ENCODE measurements at places on chromosomes 12 and 14.

- no peak for DNase-seq
Measured at GRCh38 chr12:116385486-116386217, 108.2 kb upstream of the MED13L start.

DNA sequence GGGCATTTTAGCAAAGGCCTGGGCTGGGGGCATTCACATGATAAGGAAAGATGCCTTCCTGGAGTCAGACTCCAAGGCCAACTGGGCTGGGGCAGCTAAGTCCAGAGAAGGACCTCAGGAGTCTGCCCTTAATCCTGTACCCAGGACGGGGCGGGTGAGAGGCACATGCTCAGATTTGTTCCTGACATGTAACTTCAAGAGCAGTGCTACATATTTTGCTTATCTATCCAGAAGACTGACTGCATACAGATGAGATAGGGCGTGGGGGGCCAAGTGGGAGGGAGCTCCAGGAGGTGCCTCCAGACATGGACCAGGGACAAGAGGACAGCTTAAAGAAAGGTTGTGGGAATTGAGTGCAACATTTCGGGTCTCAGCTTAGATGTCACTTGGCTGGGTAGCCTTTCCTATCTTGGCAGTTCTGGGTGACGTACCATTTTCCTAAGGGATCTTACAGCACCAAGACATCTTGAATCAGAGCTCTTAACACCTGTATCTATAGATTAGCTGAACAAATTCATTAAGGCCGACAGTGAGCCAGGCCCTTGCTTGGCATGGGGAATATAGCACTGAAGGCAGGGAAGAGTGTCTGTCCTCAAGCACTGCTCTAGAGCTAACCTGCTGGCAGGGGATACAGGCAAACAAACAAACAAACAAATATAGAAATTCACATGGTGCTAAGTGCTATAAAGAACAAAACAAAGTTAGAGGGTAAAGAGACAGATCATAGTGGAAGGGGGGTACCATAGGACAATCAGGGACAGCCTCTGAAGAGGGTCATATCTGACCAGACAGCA lies 61.2 kb downstream of the PTPN21 start:
- DNase-seq = no peak

- DNase-seq = no peak
Measured at GRCh38 chr12:92898755-92899154, 30.3 kb downstream of the EEA1 start.

GRCh38 chr12:76055393-76055792 lies 23.8 kb upstream of the PHLDA1 start:
- no peak for DNase-seq

DNA sequence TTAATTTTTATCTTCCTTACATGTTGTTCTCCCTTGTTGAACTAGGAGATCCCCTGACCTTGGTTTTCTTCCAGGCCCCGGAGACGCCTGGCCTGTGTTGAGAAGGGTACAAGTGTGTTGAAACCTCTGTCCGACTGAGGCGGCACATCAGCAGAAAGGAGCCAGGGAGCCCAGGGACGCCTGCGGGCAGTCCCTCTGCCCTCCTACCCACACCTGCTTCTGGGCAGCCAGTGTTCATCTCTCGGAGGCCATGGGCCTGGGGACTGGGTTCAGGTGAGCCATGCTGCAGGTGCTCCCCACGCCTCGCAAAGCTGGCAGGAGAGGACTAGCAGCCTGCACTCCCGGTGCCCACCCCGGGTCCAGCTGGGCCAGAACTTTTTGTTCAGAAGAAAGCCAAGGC lies 39.9 kb upstream of the EIF5 start:
- no peak for DNase-seq

GRCh38 chr12:104641862-104642261 lies 185.1 kb downstream of the CHST11 start:
- no peak for DNase-seq

GRCh38 chr12:29163146-29163545 lies 14.1 kb downstream of the FAR2 start:
- DNase-seq = no peak

GRCh38 chr12:113796066-113796827 lies 169.9 kb downstream of the RBM19 start:
- no peak for DNase-seq

DNA sequence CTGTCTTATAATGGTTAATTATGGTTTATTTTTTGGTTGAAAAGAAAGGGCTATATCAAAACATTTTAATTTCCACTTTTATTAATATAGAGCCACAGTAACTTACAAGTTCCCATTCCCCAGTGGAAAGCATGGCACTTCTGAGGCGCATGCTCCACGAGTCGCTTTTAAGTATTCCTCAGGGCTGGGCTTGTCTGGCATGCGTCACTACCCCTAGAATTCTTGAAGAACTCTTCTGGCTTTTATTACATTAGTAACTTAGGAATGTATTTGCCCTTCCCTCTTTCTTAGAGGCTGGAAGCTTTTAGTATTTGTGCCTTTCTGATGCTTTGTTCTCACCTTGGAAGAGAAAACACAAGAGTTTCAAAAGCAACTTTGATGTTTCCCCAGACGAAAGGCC lies 81.1 kb downstream of the ESR2 start:
- no peak for DNase-seq

GRCh38 chr12:67419810-67420209 lies 150.7 kb downstream of the CAND1 start:
- DNase-seq = no peak

GRCh38 chr14:51855234-51855633 lies 5.2 kb upstream of the GNG2 start:
- DNase-seq = no peak

GRCh38 chr14:105851716-105852377 lies 325.5 kb downstream of the TMEM121 start:
- no peak for DNase-seq

GRCh38 chr12:6825398-6826124 lies 2.6 kb upstream of the P3H3 start:
- DNase-seq = peak; percentile 67

- DNase-seq = no peak
Measured at GRCh38 chr12:108582509-108582908, 15.4 kb downstream of the TMEM119 start.

DNA sequence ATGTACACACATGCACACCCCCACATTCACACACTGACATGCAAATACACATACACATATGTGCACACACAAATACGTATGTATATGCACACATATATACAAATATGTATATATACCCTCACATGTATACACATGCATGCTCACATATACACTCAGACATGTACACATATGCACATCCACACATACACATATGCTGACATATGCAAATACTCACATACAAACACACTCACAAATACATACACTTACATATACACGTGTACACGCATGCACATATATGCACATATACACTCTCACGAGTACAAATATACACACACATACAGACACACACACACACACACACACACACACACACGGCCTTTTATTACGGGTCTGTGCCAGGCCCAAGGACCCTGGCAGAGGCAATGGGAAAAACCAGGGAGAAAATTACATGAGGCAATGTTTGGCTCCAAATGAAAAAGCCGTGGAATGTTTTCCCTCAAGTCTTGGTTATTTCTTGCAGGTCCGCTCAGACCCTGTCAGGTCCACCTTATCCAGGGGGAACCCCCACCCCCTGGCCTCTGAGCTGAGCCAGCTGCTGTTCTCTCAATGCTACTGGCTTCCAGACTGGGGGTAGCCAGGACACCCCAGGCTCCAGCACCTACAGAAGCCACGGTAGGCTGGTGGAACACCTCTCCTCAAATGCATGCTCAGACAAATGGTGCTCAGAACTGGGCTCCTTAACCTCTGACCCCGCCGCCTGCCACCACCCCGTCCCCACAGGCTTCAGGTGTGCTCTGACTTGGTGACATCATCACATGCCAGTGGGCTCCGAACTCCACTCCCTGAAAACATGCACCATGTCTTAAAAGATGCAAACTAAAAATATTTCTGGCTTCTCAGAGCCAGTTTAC lies 54.7 kb downstream of the BCL11B start:
- no peak for DNase-seq

DNA sequence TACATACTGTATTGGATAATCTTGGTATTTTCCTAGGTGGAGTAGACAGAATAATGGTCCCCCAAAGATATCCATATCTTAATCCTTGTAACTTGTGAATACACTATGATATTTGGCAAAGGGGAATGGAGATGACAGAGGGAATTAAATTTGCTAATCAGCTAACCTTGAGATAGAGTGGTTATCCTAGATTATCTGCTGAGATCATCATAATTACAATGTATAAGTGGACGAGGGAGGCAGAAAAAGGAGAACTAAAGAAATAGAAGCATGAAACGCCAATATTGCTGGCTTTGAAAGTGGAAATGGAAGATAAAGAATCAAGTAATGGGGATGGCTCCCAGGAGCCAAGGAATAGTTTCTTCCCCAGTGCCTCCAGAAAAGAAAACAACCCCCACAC lies 398.7 kb downstream of the NOVA1 start:
- DNase-seq = no peak

- no peak for DNase-seq
Measured at GRCh38 chr12:77122661-77123060, 57.3 kb upstream of the E2F7 start.

DNA sequence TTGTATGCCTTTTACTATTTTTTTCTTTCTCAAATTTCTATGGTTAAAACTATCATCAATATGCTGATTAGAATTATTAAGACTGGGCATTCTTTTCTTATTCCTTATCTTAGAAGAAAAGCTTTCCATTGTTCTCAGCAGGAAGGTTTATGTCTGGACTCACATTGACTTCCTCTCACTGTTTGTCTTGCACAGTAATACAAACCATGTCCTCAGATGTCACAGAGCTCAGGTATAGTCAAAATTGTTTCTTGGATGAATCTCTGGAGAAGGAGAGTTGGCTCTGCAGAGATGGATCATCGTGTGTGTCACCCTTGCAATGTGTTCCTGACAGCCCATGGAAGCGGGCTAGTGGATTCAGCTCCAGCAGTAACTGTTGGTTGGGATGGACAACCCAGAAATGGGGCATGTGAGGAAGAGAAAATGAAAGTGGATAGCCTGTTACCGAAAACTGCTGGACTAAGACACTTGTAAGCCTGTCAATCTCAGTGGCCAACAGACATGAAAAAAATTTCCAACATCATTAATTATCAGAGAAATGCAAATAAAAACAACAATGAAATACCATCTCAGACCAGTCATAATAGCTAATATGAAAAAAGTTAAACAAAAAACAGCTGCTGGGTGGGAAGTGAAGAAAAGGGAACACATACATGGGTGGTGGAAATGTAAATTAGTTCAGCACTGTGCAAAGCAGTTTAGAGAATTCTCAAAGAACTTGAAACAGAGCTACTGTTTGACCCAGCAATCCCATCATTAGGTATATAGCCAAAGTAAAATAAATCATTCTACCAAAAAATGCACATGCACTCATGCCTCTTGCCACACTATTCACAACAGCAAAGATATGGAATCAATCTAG lies 967.8 kb downstream of the TMEM121 start:
- DNase-seq = no peak

DNA sequence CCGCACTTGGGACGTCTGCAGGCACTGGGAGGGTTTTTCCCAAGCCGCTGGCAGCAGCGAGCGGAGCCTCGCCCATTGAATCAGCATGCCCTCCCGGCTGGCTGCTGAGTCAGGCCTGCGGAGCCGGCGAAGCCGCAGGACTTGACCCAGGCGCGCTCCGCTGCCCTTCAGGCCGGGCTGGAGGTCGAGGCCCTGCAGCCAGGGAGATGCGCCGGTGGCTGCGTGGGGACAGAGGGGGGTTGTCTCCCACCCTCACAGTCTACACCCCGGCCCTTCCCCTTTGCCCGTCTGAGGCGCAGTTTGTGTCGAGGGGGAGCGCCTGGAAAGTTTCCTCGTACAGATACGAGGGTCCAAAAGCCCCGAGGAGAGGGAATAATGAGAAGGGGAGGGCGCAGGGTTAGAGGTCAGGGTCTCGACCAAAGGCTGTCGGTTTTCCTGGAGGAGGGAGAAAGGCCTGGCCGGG lies 759 bp upstream of the KLC1 start:
- no peak for DNase-seq

DNA sequence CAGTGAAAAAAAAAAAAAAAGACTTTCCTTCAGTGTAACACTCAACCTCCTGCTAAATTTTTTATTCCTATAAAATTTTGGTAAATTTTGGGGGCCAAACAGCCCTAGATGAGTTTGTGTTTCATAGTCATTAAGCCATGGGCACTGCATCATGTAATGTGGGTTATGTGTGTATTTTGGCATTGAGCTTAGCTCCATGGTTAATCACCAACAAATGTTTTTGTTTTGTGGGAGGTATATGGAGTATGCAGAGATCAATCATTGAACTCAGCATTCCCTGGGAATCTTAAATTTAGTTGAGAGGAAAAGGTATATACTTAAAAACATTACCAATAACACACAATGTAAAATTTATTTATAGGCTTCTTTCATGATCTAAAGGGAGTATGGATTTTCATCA lies 8.5 kb upstream of the ARMH4 start:
- DNase-seq = no peak

GRCh38 chr14:78401866-78402265 lies 231.7 kb downstream of the NRXN3 start:
- no peak for DNase-seq

DNA sequence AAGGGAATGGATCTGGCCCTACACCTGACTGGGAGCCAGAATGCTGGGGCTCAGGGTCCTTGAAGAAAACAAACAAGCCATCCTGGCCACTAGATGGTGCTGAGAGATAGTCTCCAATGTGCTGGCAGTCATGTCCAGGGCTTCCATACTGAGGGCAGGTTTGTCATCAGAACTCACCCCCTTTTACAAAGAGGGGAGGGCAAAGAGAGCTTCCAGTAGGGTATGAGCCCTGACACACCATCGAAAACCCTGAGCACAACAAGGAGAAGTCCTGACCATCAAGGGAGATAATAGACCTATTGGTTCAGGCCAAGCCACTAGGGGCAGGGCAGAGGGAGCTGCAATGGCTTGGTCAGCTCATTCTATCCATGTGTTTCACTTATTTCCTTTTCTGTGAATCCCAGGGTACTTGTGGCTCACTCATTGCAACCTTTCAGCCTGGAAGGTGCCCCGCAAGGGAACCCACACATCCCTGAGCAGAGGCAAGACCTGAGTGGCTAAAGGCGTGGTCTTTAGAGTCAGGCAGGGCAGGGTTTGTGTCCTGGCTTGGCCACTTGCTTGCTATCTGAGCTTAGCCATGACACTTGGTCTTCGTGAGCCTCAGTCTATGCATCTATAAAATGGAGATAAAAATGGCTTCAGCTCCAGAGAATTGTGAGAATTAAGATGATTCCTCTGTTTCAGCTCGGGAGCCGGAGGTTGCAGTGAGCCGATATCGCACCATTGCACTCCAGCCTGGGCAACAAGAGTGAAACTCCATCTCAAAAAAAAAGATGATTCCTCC lies 6.2 kb upstream of the PLEKHH1 start:
- peak; percentile 24 for DNase-seq

- DNase-seq = no peak
Measured at GRCh38 chr12:47415054-47415453, 290.8 kb downstream of the RPAP3 start.

DNA sequence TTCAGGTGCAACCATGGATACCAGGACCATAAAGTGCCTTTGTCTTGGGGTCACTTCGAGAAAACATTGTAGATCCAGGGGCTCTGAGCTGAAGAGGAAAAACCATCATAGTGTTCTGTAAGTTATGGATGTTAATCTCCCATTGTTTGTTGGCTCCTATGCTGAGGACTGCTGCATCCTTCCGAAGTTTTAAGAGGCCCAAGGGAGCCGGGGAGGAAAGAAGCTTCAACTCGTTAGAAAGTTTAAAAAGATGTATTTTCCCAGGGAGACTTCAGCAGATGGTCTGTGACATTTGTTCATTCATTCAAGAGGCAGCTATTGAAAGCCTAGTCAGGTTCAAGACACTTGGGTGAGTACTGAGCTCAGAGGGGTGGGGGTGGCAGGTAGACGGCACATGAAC lies 378.8 kb upstream of the TBX3 start:
- DNase-seq = no peak

Data from stimulated activated CD4-positive, alpha-beta T cell treated with anti-CD3 and anti-CD28 coated beads, Interleukin-2, amount 100 ng/mL, for 4 hours (primary cell).